ENCODE measurements at places on chromosomes 16 and 17.

DNA sequence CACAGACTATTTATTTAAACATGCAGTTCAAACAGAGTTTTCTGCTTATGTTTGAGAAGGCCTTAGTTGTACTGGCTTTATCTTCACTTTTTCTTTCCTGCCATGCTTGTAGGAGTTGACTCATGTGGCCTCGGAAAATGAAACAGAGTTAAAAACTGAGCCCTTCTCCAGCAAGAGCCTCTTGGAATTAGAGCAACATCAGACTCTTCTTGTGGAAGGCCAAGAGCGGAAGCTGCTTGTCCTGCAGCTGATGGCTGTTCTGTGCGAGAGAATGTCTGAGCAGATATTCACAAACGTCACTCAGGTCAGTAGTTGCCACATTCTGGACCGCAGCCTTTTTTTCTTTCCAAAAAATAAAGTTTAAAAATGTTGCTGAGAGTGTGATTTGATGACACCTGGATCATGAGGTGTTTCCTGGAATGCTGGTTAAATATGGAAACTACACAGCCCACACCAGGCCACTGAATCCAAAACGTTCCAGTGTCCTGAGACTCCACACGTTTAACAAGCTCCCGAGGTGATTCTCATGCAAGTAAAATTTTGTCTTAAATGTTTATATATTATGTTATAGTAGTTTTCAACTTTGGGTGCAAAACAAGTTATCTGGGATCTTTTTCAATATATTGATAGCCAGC, 65.9 kb downstream of the TANGO6 start:
- DNase-seq = no peak

- no peak for DNase-seq
These were observed 26.5 kb upstream of the C16orf87 start for GRCh38 chr16:46857368-46857945.

- no peak for DNase-seq
These were observed 120.2 kb upstream of the RCVRN start for GRCh38 chr17:10025224-10025623.

- no peak for DNase-seq
These were observed 6.0 kb upstream of the RHBDL3 start for GRCh38 chr17:32259586-32259985.

- DNase-seq = no peak
These were observed 101.6 kb upstream of the TOB1 start for GRCh38 chr17:50967795-50968194.

DNA sequence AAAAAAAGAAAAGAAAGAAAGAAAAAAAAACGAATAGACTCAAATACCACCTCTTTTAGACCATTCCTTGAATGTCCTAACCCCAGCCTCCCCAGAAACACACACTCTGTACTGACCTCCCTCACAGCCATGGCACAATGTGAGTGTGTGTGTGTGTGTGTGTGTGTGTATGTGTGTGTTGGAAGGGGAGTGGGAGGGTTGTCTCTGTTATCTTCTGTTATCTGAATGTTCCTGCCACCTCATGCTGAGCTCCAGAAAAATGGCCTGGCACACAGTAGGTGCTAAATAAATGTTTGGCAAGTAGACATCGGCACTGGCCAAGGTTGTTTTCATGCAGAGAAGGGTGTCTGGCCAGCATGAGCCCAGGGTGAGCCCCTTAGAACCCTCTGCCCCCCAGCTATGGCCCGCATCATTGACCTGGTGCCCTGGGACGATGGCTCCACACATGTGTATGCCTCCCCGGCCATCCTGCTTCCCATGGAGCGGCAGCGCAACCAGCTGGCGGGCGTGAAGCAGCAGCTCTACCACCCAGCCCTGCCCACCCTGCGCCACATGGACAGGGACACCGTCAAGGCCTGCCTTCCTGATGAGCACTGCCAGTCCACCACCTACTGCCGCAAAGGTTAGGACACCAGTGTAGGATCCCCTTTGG, 6.6 kb upstream of the CNGB1 start:
- DNase-seq = no peak

GRCh38 chr17:43316522-43317142, 82.2 kb upstream of the ARL4D start:
- DNase-seq = no peak

DNA sequence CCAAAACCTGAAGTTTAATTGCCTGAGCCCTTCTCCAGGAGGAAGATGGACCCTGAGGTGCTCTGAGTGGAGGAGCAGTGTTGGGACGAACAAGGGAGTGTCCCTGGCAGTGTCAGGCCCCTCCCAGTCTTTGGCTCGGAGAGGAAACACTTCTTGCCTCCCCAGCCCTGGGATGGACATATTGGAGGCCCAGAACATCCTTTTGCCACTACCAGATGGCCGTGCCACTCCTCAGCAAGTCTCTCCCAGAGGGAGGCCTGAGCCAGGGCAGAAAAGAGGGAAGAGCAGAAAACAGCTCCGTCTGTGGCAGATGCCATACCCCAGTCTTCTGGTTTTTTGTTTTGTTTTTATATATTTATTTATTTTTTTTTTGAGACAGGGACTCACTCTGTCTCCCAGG, 91.5 kb upstream of the CRHR1 start:
- DNase-seq = no peak

DNA sequence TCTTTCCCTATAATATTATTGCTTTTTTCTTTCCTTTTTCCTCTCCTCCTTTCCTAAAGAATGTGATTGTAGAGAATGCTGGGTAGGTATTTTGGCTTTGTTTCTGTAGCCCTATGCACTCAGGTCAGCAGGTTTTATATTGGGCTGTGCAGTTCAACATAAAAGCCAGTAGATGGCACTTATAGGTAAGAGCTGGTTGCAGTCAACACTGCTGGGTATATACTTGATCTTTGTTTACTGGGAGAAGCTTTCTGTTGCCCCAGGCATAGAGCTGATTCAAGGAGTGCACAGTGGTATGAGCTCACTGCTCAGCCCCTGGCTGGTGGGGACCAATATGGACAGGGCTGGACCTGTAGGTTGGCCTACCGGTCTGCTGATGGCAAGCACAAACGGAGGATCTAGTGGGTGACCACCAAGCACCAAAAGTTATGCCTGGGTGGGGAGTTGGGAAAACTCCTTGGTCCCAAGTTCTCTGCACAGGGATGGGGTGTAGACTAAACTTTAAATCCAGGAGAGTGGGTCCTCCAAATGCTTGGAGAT, 378.9 kb downstream of the PMP22 start:
- no peak for DNase-seq

Data from activated CD4-positive, alpha-beta T cell treated with anti-CD3 and anti-CD28 coated beads, Interleukin-2, amount 50 U/mL, for 4 hours (primary cell).